Kidney (tissue), 22 donors: ENCODE measurements at places on chromosomes 3 and 15. TPM values are rescaled to one million over a fixed set of nuclear protein-coding genes. Genes with fewer than 3 reads are reported as not detected.

DNA sequence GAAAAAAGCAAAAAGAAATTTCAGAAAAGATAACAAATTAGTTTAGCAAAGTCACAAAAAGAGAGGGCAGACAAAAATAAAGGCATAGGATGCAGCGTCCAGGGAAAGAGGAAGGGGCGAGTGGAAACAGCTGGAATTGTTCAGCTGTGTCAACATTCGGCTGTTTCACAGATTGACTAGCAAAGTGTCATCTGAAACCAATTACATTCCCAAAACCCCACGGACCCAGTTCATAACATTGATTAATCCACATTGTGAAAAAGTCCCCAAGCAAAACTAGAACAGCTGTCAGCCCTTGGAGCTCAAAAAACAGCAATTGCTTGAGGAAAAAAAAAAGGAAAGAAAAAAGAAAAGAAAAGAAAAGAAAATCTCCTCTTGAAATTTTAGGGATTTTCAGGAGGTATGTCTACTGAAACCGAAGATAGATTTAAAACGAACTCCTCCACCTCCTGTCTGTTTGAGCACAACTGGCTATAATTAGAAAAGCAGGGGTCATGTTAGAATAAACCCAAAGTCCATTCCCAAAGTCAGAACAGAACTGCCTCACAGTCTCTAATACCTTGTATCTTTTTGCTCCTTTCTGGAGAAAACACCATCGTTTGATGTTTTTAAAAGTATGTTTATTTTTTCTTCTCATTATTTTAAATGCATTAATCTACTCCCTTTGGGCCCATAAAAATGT, 159.6 kb downstream of the RORA start:
- peak; percentile 82 for DNase-seq

DNA sequence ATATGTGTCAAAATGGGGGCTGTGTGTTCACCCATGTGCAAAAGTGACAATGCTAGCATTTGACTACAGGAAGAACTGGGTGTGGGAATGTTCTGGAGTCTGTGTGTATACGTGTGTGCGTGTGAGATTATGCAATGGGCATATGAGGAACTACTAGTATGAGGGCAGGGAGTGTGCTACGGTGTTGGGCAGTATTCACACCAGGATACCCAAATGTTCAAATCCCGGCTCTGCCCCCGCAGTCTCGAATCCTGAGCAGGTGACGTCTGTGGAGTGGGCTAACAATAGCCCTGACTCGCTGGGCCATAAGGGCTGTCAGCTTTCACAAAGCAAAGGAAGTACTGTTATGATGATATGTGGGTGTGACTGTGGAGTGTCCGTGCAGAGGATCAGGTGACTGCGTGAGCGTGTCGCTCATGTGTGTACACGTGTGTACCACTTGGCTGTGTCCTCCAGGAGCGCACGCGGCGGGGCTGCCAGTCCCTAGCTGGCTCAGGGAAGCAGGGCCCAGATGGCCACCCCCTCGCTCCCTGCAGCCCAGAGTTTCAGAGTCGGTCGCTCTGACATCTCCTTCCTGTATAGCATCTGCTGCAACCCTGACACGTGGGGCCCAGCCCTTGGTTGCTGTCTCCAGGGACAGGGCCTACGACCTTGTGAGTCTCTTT, 27.2 kb downstream of the IQSEC1 start:
- DNase-seq = no peak

Gene ANKUB1
- not detected for polyA plus RNA-seq

Gene FETUB
- not detected for polyA plus RNA-seq

GRCh38 chr3:35643495-35643894, 4.2 kb downstream of the ARPP21 start:
- DNase-seq = no peak

Gene CLN6
- polyA plus RNA-seq = 30.8 TPM

DNA sequence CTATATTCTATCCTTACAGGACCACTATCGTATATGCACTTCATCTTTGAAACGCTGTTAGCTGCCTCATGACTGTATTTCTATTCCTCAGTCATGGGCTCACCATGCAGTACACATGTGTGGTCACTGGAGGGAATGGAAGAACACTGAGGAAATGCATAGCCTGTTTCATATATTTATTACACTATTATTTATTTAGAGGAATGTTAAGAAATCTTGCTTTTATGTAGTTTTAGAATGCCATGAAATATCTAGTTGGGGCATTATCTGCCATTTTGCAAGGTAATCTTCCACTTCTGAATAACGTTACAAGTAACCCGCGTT, 155.7 kb downstream of the IGF1R start:
- DNase-seq = no peak

Gene KCNMB2
- 2.1 TPM for polyA plus RNA-seq
